COLO829 (cell line): ENCODE measurements at places on chromosomes 7 and 10.

GRCh38 chr7:155349601-155350331 lies 52.1 kb downstream of the INSIG1 start:
- DNase-seq = no peak

- no peak for DNase-seq
Observed at GRCh38 chr10:33703501-33704213, 369.2 kb upstream of the NRP1 start.

DNA sequence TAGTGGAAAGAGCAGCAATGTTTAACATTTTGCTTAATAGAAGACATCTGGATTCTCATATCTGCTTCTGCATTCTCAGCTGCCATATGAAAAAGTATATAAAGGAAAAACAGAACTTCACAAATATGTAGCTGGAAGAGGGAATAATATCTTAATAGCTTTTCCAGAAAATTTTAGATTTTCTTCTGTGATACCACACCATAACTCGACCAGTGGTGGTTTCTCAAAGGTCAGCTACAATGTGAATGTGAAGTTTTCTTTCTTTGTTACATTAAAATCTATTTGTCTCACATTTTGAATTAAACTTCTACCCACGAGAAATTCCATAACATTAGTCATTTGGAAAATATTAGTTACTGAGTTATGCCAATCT lies 339.8 kb downstream of the PARD3 start:
- DNase-seq = no peak

DNA sequence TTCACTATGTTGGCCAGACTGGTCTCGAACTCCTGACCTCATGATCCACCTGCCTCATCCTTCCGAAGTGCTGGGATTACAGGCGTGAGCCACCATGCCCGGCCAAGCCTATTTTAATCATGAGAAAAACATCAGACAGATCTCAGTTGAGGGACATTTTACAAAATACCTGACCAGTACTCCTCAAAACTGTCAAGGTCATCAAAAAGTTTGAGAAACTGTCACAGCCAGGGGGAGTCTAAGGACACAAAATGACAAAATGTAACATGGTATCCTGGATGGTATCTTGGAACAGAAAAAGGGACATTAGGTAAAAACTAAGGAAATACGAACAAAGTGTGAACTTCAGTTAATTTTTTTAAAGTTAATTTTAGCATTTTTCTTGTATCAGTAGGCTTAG lies 219.8 kb upstream of the PPP1R3A start:
- no peak for DNase-seq

GRCh38 chr10:79255007-79255507 lies 92.2 kb upstream of the PPIF start:
- DNase-seq = no peak

DNA sequence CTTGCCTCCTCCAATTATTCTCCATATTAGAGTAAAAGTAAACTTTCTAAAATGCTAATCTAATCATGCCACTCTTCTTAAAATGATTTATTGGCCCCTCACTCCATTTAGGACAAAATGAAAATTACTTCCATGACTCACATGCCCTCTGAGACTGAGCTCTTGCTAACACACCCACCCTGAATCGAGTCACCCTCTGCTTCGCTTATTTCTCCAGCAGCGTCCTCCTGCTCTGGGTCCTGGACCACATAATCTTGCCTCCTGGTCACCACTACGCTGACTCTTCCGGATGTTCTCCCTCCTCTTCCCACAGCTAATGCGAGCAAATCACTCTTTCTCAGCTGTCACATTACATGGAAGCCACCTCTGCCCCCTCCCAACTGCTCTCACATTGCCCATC lies 384.0 kb upstream of the FZD8 start:
- DNase-seq = no peak
